ENCODE measurements at places on chromosomes 4 and X.
A peak's percentile ranks its signal among the peaks of the same experiment; 100 is the strongest.

- no peak for DNase-seq
Measured at GRCh38 chrX:86946569-86946968, 571.0 kb upstream of the KLHL4 start.

DNA sequence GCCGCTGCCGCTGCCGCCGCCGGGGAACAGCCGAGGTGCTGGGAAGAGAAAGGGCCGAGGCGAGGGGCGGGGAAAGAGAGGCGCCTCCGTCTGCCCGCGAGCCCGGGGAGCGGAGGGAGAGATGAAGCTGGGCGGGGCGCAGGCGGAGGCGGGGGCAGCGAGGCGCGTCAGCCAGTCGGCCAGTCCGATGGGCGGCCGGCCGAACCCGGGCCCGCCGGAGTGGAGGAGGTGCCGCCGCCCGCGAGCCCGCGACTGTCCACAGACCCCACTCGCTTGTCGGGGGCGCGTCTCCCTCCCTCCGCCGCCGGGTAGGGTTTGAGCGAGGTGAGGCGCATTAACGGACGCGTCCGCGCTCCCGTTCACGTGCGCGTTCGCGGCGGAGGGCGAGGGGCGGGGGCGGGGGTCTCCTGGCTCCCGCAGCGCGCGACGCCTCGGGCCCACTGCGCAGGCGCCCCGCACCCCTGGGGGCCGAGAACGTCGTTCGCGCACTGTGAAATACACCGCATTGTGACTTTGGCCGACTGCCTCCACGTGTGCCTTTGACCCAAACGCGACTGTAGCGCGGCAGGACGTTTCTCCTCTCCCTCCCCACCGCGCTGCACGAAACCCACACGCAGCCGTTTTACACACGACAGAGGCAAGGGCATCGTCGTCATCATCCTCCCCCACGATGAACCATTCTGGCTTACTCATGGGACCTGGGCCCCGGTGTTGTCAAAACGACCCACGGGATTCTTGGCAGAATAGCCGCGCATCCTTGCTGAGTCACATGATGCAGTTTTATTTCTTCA, at the start of gene NUDT11:
Gene NUDT11 (minus strand): TSS at position 92 of the 791 bp plus-strand sequence. CDS start 148 bp downstream, outside the sequence.
- DNase-seq: peak; percentile 16

- peak; percentile 17 for DNase-seq
Measured at GRCh38 chr4:122577808-122578781, 42.8 kb downstream of the IL21 start.

DNA sequence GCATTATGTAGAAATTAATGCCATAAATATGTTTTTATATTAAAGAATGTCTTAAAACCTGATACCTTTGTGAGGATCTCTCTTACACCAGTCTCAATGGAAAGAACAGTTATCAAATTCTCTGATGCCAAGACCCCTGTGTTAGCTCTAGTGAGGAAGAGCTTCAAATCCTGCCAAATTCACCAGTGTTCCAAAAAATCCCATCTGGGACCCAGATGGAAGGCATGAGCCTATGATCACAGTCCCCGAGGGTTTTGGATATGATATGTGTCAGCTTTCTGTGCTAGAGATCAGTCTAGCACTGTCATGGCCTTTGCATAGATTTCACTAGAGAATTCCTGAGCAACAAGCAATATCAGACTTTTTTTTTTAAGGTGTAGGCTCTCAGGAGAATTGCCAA, 412.1 kb downstream of the UBE2NL start:
- DNase-seq: no peak

GRCh38 chr4:41095973-41096372, 118.4 kb downstream of the APBB2 start:
- no peak for DNase-seq

- DNase-seq: no peak
Measured at GRCh38 chr4:188092824-188093223, 16.6 kb downstream of the TRIML2 start.

GRCh38 chr4:54036184-54036583, 28.2 kb downstream of the CHIC2 start:
- DNase-seq: no peak

DNA sequence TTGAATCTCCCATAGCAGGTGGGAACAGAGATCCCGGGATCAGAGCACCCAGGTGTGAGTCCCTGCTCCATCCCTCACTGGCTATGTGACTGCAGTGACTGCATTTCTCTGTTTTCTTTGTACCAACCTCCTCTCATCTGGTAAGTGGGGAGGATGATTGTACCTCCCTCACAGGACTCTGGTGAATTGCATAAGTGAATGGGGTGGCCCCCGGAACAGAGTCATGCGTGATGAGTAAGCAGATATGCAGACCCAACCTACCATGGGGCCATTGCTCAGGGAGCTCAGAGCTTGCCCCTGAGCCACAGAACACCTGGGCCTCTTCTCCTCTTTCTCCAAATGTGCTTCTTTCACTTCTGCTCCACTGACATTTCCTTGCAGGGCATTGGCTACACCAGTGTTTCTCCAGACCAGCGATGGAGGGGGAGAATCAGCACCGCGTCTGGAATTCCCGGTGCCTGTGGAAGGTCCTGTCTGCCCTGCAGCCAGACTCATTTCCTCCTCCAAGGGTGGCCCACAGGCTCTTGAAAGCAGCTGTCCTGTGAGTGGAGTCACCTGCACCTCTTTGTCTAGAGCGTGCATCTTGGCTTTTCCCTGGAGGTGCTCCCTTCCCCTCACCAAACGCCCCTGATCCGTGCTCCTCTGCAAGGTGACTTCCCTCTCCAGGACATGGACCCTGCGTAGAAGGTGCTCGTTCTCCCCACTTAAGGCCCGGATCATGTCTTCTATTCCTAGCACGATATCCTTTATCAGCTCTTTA, 30.0 kb downstream of the C4orf50 start:
- DNase-seq: no peak

GRCh38 chrX:97126020-97126419, 242.3 kb downstream of the RPA4 start:
- no peak for DNase-seq

- peak; percentile 38 for DNase-seq
Measured at GRCh38 chr4:38856524-38857337, at the start of gene TLR6. Gene TLR6 (minus strand): TSS chr4:38856817. CDS start chr4:38829473, 27,344 bp downstream.

- no peak for DNase-seq
Measured at GRCh38 chr4:90081432-90082144, 45.6 kb upstream of the CCSER1 start.

- no peak for DNase-seq
Measured at GRCh38 chr4:1326751-1327525, 20.1 kb upstream of the UVSSA start.

DNA sequence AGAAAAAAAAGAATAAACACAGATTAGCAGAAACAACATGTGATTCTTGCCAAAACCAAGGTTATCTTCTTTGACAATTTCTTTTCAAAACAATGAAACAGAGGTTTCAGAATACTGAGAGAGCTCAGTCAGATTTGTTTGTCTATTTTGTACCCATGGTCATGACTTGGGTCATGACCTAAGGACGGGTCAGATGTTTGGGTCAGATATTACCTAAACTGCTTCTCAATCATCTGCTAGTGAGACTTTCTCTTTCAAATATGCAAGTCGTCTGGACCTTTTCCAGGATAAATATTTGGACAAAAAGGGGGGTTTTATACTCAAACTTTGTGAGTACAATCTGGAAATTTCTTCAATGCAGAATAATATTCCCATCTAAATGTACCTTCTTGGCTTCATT, 148.3 kb upstream of the USP38 start:
- DNase-seq: no peak

DNA sequence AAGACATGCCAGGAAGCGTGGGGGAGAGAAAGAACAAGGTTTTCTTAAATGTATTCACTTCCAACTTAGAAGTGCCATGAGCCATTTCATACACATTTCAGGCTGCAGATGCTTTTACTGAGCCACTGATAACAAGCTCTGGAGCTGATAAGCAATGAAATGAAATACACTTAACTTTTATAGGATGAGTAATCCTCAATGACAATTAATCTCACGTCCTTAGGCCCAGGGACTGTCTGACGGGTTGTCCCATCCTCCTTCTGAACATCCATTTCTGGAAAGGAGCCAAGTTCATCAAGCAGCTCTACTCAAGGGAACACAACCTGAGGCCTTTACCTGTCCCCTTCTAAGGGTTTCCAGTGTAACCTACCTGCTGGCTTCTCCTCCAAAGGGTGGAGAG, 121.2 kb downstream of the PARM1 start:
- no peak for DNase-seq

- DNase-seq: no peak
Measured at GRCh38 chr4:90458576-90458975, 331.4 kb downstream of the CCSER1 start.

DNA sequence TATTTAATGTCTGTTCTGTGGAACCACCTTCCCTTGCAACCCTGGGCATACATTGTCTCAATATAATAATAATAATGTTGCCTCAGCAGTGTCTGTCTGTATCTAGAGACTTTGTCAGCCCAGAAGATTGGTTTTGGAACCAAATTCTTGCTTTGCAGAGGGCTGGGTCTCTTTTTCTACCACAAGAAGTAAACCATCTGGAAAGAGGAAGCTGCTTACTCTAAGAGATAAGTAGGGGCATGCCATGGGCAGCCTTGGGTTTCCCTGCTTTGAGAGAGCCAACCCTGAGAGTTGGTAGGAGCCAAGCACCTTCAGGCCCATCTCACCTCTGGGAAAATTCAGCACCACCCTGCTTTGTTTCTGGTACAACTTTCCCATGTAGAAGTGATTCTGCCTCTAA, 27.0 kb downstream of the TMEM31 start:
- DNase-seq: no peak

DNA sequence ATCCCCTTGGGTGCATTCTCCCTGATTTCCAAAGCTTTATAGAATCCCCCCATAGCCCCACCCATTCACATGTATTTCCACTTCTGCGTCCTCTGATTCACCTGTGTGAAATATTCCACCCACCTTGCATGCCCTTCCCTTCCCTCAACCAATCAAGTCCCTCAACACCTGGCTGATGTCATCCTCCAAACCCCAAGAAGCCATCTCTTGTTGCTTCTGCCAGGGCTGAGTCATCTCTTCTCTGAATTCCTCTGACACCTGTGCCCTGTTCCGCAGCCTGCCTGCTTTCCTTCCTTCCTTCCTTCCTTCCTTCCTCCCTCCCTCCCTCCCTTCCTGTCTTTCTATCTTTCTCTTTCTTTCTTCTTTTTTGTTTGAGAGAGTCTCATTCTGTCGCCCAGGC, 9.9 kb downstream of the CRMP1 start:
- no peak for DNase-seq

DNA sequence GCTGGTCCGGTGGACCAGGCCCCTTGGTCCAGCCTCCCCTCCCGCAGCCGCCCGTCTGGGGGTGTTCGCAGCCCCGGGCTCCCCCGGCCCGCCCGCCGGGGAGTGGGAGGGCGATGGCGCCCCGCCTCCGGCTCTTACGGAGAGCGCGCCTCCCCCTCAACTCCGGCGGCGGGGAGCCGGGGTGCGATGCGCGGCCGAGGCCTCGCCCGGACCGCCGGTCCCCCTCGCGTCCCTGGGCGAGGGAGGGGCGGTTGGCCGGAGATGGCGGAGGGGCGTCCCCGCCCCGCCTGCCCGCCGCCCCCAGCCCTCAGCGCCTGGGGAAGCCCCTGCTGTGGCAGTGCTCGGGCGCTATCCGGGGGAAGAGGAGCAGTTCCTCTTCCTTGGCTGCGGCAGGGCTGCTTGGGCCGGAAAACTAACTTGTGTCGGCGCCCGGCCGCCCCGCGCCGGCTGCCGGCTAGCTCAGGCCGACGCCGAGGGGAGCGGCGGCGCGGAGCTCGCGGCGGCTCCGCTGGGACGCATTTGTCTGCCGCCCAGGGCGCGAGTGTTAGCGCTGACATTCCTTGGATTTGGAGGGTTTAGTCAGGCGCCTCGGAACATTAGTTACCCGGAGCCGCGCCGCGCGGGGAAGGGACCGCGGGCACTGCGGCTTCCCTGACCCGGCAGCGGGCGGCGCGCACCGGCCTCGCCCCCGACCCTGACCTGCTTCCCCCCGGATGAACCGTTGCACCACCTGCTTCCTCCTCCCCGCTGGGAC, 994 bp downstream of the GALNT7 start:
- DNase-seq: peak; percentile 34

DNA sequence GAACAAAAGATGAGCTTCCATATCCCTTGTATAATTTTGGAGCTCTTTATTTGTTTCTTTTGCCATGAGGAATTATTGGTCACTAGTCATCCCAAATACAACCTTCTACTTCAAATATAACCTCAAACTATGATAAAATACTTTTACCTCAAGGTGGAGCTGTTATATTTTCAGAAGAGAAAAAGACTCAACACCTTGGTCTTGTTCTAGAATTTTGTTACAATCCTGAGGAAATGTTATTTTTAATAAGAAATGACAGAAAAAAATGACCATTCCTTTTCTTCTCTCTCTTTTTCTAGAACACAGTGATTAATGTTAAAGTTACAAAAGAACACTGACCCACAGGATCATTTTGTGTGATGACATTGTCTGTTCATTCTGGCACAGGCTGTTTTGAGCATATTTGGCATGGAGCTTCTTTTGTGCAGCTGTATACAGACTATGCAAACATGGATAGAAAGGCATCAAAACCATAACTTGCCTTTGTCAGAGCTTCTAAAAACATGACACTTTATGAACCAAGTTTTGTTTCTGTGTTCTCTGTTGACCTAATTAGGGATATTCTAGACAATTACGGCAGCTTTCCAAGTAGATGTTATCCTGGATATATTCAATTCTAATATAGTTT, 159.6 kb upstream of the CTSO start:
- no peak for DNase-seq

DNA sequence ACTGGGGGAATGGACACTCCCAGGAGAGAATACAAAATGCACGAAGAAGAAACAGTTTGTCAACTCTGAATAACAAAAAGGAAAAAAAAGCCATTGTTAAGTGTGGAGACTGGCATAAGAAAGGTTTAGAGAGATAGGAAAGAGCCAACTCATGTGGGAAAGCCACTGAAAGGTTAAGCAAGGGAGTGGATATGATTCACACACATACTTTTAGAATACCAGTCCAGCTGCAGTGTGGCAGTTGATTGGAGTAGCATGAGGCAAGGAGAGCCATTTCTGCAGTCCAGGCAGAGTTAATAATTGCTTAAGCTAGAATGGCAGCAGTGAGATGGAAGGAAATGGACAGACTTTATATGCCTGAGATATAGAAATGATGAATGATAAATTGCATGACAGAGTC, 36.9 kb upstream of the ADAD1 start:
- DNase-seq: no peak

DNA sequence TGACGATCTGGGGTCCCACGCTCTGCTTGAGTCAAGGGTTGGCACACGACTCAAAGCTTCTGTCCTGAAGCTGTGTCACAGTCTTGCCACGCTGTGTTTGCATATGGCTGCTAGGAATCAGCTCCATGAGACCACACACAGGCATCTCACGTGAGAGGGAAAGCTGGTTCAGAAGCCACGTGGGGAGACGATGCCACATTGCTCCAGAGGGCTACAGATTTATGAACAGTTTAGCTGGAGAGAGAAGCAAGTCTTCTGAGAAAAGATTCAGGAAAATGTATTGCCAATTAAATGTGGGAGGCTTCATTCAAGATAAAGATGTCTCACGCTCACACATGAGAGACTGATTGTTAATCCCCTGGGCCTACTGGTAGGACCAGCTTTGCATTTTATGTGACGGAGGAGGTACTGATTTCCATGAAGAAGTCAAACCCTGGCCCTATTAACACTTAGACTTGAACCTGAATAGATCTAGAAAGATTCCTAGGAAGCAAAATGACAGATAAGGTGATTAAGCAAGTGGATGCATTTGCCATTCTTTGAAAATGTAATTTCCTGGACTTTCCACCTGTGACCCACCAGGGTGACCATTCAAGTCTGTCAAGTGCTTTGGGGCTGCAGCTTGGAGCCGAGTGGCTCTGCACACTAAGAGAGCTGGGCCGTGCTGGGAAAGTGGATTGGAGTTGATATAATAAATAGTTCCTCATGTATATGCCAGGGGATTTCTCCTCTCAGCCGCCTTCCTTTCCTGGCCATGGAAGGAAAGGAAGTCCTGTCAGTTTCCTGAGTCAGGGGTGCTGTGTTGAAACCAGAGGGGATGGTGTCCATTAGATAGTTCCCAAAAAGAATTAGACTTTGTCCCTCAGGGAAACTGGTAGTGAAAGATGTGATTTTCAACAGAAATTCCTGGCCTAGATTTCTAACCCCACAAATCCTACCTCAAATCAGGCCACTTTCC, 29.0 kb downstream of the ENPP6 start:
- no peak for DNase-seq

All from activated CD8-positive, alpha-beta memory T cell treated with anti-CD3 and anti-CD28 coated beads for 1 hour (primary cell).